ENCODE measurements at places on chromosomes 3 and 15.

DNA sequence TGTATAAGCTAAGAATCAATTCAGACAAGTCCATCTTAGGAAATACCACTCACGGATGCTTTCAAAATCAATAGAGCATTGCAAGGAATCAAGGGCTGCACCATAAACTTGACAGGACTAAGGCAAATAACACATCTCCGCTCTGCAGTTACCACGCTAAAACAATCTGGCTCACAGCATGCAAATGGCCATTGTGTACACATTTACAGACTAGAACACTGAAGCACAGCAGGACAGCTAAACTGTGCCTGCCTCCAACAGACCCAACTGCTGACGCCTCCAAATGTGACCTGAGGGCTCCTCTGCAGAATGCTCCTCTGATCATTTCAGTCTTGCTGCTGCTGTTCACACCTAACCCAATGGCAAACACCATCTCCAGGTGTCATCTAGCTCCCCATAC is 104.3 kb downstream of the MEX3B start:
- DNase-seq: peak; percentile 51

GRCh38 chr3:72728329-72728889 is 119.8 kb downstream of the SHQ1 start:
- no peak for DNase-seq

GRCh38 chr15:80568298-80568697 is 126.8 kb upstream of the ABHD17C start:
- no peak for DNase-seq

DNA sequence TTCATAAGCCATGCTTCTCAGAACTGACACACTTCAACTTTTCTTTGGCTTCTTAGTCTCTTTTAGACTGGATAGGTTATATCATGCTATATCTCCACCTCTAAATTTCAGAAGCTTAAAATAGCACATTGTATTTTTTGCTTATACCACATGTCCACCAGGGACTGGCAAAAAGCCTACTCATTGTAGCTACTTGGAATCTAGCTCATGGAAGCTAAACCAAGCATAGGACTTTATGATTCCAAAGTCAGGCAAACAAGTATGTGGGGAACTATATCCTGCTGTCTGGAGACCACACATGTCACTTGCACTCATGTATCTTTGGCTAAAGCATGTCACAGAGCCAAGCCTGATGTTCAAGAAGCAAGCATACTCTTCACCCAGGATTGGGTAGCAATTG is 245.0 kb upstream of the RASGRP1 start:
- no peak for DNase-seq

DNA sequence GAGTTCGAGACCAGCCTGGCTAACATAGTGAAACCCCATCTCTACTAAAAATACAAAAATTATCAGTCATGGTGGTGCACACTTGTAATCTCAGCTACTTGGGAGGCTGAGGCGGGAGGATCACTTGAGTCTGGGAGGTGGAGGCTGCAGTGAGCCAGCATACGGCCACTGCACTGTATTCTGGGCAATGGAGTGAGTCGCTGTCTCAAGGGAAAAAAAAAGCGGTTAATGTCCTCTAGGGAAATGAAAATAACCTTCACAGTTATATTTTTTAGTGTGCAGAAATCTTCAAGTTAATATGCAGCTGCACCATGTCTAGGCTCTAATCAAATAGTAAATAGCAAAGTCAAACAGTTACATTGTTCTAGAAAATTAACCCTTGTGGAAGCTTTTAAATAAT is 14.8 kb downstream of the CEP19 start:
- no peak for DNase-seq

- DNase-seq: no peak
Measured at GRCh38 chr3:135596563-135596962, 369.0 kb upstream of the PPP2R3A start.

GRCh38 chr3:59138966-59139365 is 89.1 kb upstream of the CFAP20DC start:
- DNase-seq: no peak

DNA sequence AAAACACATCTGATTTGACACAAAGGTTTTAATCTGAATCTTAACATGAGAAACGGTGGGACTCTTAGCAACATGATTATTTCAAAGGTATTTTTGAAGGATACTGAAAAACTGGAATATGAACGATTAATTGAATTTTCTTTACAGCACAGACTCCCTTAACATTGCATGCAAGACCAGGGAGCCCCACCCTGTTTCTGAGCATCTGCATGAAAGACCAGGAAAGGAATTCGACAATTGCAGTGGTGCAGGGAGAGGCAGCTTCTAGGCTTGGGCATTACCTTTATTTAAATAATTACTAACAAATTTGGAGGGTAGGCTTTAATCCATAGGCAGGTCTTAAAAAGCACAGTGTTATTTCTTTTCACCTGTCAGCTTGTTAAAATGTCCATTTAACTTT is 240.6 kb upstream of the TOPAZ1 start:
- no peak for DNase-seq

- DNase-seq: no peak
Measured at GRCh38 chr3:23739536-23739935, 66.2 kb upstream of the UBE2E1 start.

- no peak for DNase-seq
Measured at GRCh38 chr3:159059395-159059794, 257.5 kb downstream of the MFSD1 start.

GRCh38 chr15:47688573-47689086 is 28.7 kb upstream of the SEMA6D start:
- DNase-seq: no peak

GRCh38 chr15:51864408-51865056 is 35.1 kb downstream of the TMOD3 start:
- DNase-seq: peak; percentile 27

GRCh38 chr3:9069971-9070370 is 106.7 kb upstream of the RAD18 start:
- peak; percentile 69 for DNase-seq
